CD4-positive, alpha-beta T cell treated with Interleukin-17A for 4 hours (primary cell): ENCODE measurements at places on chromosomes 11 and 22.

DNA sequence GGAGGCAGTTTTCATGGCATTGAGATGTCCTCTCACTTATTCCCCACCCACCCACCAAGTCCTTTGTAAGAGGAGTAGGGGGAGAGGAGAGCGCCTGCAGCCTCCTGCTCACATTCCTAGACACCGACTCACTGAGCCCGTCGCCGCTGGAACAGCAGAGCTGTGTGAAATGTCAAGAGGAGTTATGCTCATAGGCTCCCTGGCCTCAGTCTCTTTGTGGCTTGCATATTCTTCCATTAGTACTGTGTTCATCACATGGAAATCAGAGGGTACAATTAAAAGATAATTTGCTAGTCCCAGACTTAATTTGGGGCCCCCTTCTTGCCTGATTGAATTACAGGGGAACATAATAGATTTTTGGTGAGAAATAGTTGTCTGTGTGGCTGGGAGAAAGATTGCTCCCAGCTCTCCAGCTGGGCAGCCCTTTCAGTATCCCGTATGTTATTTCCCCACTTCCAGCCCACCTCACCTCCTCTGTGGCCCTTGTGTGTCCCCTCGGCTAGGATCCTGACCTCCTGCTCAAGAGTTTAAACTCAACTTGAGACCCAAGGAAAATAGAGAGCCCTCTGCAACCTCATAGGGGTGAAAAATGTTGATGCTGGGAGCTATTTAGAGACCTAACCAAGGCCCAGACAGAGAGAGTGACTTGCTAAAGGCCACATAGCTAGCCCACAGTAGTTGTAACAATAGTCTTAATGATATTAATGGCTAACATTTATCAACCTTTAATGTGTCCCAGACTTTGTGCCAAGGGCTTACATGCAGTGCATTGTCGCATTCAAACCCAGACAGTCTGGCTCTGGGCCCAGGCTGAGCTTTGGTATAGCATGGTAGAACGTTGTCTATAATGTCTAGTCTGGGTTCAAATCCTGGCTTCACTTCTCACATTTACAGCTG, 32.2 kb downstream of the LIMK2 start:
- no peak for DNase-seq

DNA sequence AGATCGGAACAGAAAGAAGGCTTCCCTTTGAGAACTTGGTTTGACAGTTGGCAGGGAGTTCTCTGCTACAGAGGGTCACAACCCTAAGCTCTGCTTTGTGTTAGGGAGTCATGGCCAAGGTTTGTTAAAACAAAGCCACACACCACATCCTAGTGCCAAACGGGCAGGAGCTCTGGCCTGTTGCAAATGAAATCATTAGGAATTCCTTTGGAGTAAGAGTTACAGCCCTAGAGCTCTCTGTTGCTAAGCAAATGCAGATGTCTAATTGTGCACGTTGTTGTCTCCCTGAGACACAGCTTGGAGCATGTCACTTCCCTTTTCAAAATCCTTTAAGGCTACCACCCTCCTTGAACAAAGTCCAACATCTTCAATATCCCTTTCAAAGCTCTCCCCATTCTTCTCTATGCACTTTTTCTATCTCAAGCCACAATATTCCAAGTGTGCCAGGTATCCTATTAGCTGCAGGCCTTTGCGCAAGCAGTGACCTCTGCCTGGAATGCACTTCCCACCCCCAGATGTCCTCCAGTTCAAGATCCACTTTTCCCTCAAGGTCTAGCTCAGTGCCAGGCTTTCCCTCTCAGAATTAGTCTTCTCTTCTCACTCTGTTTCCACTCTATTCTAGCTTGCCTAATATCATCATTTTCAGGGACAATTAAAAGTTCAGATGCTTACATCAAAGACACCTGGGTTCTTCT, 253.7 kb upstream of the POU2AF2 start:
- no peak for DNase-seq

DNA sequence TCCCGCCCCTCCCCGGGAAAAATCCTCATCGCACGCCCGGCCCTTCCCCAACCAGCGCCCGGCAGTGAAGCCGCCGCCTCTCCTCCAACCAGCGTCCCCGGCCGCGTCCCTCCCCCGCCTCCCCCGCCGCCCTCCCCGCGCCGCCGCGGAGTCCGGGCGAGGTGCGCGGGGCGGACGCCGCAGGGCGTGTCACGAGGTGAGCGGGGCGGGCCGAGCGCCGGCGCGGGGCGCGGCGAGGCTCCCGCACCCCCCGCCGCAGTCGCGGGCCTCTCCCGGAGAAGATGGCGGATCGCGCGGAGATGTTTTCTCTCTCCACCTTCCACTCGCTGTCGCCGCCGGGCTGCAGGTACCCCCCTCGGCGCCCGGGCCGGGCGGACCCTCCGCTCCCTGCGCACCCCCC, at the start of gene MAPK8IP2:
Gene MAPK8IP2 (plus strand): TSS at position 256 of the 400 bp plus-strand sequence. CDS start 26 bp downstream, at position 282.
- peak; percentile 13 for DNase-seq

- no peak for DNase-seq
Observed at GRCh38 chr11:16791191-16791961, 52.9 kb downstream of the C11orf58 start.
